ENCODE measurements at places on chromosomes 5 and 9. TPM values are rescaled to one million over a fixed set of nuclear protein-coding genes. Genes with fewer than 3 reads are reported as not detected.

LCN6 gene
- total RNA-seq: not detected

DNA sequence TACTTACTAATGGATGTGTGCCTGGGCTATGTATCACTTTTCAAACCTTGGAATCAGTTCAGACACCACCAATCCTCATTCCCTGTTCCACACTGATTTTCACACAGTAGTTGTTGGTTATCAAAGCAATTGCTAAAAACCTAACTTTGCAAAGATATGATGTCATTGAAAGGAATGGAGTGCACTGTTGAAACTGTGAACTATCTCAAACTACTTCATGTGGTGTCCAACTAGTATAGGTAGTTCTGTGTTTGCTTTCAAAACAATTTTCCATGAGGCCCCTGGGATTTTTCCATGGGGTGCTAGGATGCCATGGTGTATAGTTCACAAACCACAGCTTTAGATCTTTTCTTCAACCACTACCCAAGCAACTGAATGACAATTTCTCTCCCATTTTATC lies 17.8 kb downstream of the INIP start:
- no peak for DNase-seq

GRCh38 chr9:127189628-127190027 lies 67.2 kb upstream of the ANGPTL2 start:
- no peak for DNase-seq

DNA sequence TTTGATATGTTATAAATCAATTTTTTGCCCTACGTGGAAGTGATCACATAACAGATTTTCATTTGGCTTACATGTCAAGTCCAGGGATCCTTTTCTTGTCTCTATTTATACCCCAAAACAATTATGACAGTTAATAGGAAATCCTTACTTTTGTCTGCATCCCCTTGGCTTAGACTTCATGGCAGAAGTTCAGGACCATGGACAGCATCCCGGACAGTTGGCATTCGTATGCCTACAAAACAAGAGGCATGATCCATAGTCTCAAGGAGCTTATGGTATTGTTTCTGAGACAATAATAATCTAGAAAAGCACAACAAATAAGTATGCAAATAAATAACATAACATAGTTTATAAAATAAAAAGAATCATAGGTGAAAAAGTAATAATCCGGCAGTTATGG lies 214.3 kb upstream of the GRIA1 start:
- DNase-seq: no peak

DNA sequence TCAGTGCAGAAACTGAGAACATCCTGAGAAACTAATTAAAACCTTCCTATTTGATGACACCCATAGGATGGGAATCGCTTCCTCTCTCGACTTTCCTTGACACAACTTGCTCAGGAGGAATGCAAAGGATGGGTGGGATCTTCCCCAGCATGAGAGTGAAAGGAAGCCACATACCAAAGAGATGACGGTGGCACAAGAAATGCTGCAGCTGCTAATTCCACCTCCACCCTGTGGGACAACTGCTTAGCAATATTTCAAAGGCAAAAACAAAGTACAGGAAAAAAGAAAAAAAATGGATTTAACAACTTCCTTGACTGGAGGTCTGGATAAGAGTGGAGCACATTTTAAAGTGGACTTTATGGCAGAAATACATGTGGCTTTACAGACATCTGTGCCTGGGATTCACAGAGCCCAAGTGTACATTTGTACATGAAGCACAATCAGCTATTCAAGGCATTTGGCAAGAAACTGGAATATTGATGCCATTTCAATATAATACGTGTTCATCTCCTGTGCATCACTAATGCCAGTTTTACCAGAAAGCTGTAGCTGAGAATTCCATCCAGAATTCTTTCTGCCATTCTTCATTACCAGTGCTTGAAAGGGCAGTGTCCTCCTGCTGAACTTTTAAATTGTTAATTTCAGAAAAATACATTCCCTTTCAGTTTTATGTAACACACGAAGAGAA lies 359.2 kb upstream of the ACTBL2 start:
- no peak for DNase-seq

PCDHGA4 gene
- 0.34 TPM for total RNA-seq

DNA sequence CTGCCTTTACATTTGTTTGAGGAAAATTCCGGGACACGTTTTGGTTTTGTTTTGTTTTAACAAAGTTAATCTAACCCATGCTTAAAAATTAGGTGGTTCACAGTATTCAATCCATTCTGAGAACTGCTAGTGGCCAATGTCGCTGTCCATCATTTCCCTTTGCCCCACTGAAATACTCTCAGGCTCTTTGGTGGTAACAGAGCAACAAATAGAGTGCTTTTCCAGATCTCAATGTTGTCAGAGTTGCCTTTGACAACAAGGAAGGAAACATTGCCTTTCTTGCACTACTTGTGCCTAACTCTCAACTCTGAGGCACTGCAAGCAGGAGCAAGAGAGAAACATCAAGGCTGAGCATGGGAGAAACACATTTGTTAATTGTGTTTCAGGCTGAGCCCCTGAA lies 154.0 kb downstream of the MCTP1 start:
- DNase-seq: no peak

DNA sequence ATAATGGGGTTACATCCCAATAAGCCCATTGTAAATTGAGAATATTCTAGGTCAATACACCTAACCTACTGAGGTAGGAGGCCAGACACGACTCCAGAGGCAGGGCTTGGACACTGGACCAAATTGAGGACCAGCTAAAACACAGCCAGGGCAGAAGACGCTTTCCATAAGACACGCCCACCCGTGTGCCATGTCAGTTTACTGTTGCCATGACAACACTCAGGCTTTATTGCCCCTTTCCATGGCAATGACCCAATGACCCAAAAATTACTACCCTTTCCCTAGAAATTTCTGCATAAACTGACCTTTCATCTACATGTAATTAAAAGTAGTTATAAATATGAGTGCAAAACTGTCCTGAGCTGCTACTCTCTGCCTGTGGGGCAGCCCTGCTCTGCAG lies 31.5 kb downstream of the SLC22A4 start:
- no peak for DNase-seq

DNA sequence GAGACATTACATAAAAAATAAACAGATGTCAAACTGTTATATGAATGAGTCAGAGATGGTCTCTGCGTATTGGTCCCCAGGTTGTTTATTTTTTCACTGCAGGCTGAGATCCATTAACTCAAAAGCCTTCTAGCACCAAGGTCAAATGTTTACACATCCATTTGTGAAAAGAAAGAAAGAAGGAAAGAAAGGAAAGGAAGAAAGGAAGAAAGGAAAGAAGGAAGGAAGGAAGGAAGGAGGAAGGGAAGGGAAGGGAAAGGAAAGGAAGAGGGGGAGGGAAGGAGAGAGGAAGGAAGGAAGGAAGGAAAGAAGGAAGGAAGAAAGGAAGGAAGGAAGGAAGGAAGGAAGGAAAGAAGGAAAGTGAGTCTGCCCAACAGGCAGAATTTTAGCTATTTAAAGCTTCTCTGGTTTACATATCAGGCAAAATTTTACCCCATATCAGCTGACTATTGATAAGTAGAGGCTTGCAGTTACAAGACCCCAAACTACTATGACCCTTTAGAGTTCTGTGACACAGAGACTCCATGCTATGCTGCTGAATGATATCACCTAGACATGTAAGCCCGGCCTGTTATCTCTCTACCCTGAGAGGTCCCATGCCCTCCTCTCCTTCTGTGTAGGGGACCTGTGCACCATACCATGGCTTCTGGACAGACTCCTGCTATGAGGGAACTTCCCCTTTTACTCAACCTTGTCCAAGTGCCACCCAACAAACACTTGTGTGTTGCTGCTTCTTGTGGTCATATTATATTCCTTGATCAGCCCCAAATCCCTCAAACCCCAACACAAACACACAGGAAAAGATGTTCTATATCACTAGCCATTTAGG lies 59.0 kb downstream of the DRD1 start:
- DNase-seq: no peak

DNA sequence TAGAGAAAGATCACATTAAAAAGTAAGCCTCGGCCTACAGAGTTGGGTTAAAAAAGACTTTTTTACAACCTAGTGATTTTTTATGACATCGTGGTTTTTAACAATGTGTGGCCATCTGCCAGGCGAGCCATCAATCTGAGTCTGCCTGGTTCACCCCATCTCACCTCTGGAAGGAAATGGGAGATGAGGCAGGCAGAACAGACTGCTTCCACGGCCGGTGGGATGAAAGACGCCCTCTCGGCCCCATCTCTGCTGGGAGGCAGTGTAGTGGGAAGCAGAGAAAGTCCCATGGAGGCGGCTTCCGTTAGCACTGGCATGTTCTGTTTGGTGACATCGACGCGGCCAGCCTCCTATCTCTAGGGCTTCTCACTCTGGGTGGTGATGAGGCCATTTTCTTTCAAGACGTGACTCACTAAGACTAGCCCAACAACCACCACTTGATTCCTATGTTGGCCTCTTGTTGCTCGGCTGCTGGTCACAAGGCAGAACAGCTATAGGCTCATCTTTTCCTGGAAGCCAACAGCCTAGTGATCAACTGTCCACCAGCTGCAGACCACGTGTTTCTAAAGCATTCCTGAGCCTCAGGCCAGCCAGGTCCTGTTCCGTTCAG lies 132.4 kb upstream of the OTULINL start:
- DNase-seq: no peak

ADAMTS13 gene
- total RNA-seq: 1.9 TPM

DNA sequence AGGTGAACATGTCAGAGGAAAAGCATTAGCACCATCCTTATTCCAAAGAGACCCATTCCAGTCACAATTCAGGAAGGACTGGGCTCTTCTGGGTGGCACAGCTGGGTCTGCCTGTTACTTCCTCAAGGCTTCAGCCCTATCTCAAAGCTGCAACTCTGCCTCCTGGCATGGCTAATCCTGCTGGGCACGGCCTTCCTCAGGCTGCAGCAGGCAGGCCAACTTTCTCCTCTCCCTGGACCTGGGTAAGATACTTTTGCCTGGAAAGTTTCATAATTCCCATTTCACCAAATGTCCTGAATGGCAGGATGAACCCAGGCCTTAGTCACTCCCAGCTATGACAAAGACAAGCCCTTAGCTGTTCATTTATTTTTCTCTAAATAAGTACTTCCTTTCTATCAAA lies 50.1 kb downstream of the MACROH2A1 start:
- DNase-seq: no peak

GRCh38 chr5:10800852-10801251 lies 39.8 kb upstream of the DAP start:
- no peak for DNase-seq

CYLC2 gene
- not detected for total RNA-seq

LCN12 gene
- 2.4 TPM for total RNA-seq

DNA sequence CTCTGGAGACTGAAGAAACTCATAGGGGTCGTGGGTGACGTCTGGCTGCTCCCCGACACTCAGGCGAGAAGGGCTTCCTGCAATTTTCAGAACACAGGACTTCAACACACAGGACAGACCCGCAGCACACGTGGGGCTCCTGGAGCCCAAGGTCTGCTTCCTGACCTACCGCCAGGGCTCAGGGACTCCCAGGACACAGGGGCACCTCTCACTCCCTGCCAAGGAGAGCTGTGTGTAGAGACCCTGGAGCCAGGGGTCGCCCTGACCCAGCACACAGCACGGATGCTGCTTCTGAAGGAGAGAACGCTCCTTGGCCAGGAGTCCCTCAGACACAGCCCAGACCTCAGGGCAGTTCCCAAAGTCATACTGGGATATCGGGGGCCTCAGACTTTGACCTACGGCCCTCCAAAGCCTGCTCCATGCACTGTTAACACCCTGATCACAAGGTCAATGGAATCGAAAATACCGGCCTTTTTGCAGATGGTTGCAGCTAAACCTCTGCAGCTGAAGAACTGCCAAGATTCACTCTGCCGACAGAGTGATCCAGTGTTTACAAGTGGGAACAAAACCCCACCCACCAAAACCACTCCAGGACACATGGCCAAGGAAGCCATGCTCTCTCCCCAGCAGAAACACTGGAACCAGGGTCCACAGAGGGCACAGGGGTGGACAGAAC lies 13.8 kb upstream of the ZDHHC11 start:
- DNase-seq: no peak

SLC31A2 gene
- 1.1 TPM for total RNA-seq

SLC25A51 gene
- 33.9 TPM for total RNA-seq

DNA sequence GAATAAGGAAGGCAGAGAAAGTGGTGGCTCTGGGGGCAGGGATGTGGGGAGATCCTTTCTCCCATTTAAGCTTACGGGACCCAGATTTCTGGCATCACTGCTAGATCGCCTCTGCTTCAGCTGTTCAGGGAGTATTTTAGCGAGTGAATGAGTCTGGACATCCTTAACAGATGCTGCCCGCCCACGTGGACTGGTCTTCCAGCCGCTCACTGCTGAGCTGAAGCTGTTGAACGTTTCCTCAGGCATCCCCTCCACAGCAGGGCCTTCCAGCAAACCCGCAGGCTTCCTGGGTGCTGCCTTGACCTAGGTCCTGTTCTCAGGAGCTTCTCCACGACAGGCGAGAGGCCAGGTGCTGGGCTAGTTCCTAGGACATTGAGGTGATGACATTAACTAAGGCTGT lies 144.4 kb upstream of the EFNA5 start:
- DNase-seq: no peak

CCDC192 gene
- total RNA-seq: not detected

DNA sequence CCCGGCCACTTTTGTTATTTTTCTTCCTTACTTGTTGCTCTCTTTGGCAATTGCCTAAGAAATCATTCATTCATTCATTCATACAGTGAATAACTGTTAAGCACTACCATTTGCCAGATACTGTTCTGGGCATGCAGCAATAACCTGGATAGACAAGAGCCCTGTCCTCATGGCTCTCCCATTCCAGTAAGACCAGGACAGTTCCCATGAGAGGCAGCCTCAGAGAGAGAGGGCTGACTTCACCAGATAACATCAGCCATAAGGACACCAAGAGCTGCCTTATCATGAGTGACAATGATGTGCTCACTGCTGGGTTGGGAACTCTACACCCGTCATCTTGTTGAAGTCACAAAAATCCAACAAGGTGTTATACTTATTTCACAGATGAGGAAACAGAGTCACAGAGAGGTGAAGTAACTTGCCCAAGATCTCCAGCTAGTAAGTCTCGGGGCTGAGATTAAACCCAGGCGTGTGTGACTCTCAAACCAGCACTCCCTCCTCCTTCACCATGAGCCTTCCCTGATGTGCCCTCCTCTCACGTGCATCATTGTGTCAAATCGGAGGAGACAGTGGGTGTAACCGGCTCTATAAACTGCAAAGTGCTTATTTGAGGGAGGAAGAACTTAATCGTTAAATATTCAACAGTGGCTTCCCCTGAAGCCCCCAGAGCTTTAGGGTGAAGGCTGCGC lies 61.1 kb upstream of the TBC1D2 start:
- DNase-seq: no peak

DNA sequence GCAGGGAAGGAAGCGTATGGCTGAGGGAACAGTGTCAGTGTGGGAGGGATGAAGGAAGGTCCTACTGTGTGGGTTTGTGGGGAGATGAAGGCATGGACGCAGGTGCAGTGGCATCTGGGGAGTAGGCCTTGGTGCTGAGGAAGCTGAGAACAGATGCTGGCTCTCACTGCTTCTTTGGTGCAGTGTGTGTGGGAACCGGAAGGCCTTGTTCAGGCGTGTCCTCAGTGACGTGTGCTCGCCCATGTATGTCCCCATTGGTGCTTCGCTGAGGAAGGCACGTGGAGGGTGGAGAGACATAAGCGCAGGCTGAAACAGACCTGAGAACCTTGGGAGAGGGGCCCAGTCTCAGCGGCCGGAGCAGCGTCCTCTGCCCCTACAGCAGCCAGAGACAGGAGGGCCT lies 18.7 kb downstream of the ADAMTS13 start:
- DNase-seq: peak; percentile 34

GRCh38 chr9:124761710-124762109 lies 9.4 kb downstream of the NR6A1 start:
- DNase-seq: no peak

LRRC26 gene
- total RNA-seq: 0.31 TPM
